ENCODE measurements at places on chromosomes 16 and 17. TPM values are rescaled to one million over a fixed set of nuclear protein-coding genes. Genes with fewer than 3 reads are reported as not detected.

GRCh38 chr17:70202840-70203239 lies 33.5 kb downstream of the KCNJ2 start:
- H3K4me3 ChIP-seq = no peak overlapping the region
- no peak for DNase-seq
- H3K4me1 ChIP-seq = no peaks in the 10 kb centered on the region
- H3K27me3 ChIP-seq = peaks cover 12% of the 10 kb centered on the region
- H3K27ac ChIP-seq = no peak overlapping the region

DNA sequence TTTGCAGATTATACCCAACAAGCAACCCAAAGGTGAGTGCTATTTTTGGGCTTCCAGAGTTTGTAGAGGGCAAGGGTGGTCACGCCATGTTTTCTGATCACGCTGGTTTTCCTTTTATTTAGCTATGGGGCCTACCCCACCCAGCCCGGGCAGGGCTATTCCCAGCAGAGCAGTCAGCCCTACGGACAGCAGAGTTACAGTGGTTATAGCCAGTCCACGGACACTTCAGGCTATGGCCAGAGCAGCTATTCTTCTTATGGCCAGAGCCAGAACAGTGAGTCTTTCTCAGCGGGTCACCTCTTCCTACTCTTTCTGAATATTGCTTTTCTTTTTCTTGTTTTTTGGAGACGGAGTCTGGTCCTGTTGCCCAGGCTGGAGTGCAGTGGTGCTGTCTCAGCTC lies 2.5 kb downstream of the FUS start:
- peaks cover 58% of the 10 kb centered on the region for H3K36me3 ChIP-seq
- H3K27me3 ChIP-seq = no peaks in the 10 kb centered on the region
- H3K27ac ChIP-seq = no peak overlapping the region
- H3K4me3 ChIP-seq = peak overlapping the region; percentile 98

- no peak overlapping the region for H3K4me3 ChIP-seq
- H3K27ac ChIP-seq = no peak overlapping the region
- no peak for DNase-seq
- H3K27me3 ChIP-seq = no peaks in the 10 kb centered on the region
- H3K36me3 ChIP-seq = no peaks in the 10 kb centered on the region
These were observed 23.3 kb upstream of the SUPT4H1 start for GRCh38 chr17:58375256-58375655.

- no peak for DNase-seq
- H3K36me3 ChIP-seq = peaks cover 59% of the 10 kb centered on the region
- no peaks in the 10 kb centered on the region for H3K4me1 ChIP-seq
- H3K27ac ChIP-seq = no peak overlapping the region
- no peaks in the 10 kb centered on the region for H3K27me3 ChIP-seq
- H3K4me3 ChIP-seq = no peak overlapping the region
These were observed 8.7 kb downstream of the PYCARD start for GRCh38 chr16:31193874-31194273.

GRCh38 chr17:27351759-27352158 lies 57.8 kb downstream of the WSB1 start:
- H3K36me3 ChIP-seq = no peaks in the 10 kb centered on the region
- H3K4me3 ChIP-seq = no peak overlapping the region
- no peak for DNase-seq
- no peaks in the 10 kb centered on the region for H3K27me3 ChIP-seq
- H3K4me1 ChIP-seq = peaks cover 17% of the 10 kb centered on the region

DNA sequence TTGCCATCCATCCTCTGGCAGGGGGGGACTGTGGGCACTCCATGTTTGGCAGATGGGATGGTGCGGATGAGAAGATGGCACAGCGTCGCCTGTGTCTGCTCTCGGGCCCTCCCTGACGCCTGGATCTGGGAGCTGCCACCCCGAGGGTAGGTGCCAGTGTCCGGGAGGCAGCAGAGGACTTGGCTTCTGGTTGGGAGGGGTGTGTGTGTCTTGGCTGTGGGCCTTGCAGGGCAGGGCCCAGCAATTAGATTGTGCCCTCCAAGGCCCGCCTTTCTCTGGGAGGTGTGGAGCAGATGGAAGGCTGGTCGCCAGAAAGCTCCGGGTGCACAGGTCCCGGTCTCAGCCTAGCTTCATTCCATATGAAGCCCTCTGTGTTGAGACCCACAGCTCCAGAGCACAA lies 1.4 kb downstream of the RAP1GAP2 start:
- H3K4me1 ChIP-seq = no peaks in the 10 kb centered on the region
- no peak overlapping the region for H3K27ac ChIP-seq
- no peaks in the 10 kb centered on the region for H3K36me3 ChIP-seq
- no peak for DNase-seq

The TMEM204 gene
- not detected for total RNA-seq

DNA sequence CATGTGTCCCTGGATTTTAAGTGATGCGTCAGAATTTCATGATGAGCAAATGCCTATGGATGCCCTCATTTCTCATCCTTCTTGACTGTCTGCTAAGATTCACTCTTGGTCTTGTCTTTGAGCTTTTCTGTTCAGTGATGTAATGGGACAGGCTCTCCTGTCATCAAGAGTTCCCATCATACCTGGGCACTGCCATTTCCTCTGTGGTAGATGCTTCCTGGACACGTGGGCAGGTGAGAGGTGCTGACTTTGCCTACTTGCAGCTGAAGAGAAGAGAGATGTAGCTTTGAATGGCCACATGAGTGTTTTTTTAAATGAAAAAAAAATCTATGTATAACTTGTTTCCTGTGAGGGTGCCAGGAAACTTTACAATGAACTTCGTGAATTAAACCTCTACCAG lies 557.7 kb downstream of the MAF start:
- no peak overlapping the region for H3K4me3 ChIP-seq
- no peaks in the 10 kb centered on the region for H3K27me3 ChIP-seq
- no peaks in the 10 kb centered on the region for H3K4me1 ChIP-seq
- H3K27ac ChIP-seq = no peak overlapping the region
- DNase-seq = no peak
- no peaks in the 10 kb centered on the region for H3K36me3 ChIP-seq

The FBXW10 gene
- total RNA-seq = 0.15 TPM

The NRN1L gene
- not detected for total RNA-seq

- peak overlapping the region; percentile 99 for H3K27ac ChIP-seq
- H3K27me3 ChIP-seq = no peaks in the 10 kb centered on the region
- peak; percentile 96 for DNase-seq
- H3K4me3 ChIP-seq = no peak overlapping the region
- H3K4me1 ChIP-seq = peaks cover 46% of the 10 kb centered on the region
These were observed 38.9 kb upstream of the CMIP start for GRCh38 chr16:81405702-81406113.

DNA sequence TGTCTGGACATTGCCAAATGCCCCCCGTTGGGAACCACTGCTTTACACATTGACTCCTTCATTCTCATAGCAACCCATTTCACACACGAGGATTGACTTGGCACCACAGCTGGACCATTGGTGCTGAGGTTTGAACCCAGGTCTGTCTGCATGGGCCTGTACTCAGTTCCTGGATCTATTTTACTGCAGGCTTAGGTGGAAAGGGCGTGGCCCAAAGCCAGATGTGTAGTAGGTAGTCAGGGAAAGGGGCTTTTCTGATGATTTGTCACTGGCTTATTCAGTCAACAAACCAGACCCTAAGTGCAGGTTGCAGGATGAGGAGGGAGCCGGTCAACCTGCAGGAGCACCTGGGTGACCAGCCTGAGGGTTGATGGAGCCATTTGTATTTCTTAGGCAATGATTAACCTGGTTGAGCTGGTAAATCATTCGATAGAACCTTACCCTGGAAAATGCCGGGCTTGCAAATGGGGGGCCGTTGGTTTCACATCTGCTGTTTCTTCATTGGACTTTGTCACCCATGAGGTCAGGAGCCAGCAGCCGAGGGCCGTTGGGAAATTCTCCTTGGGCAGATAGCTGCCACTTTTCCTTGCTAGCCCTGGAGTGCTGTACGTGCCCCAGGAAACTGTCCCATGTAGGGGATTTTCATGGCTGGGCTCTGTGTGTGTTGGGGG lies 104.4 kb downstream of the CMIP start:
- no peak for DNase-seq
- H3K36me3 ChIP-seq = no peaks in the 10 kb centered on the region
- H3K27ac ChIP-seq = no peak overlapping the region
- no peak overlapping the region for H3K4me3 ChIP-seq

The FOXN1 gene
- total RNA-seq = not detected

- H3K4me3 ChIP-seq = no peak overlapping the region
- H3K4me1 ChIP-seq = peaks cover 18% of the 10 kb centered on the region
- DNase-seq = no peak
- peaks cover 11% of the 10 kb centered on the region for H3K36me3 ChIP-seq
These were observed 275.4 kb downstream of the SEC14L1 start for GRCh38 chr17:77416105-77416713.

The REXO5 gene
- total RNA-seq = 3.4 TPM

- H3K27ac ChIP-seq = no peak overlapping the region
- no peaks in the 10 kb centered on the region for H3K27me3 ChIP-seq
- no peaks in the 10 kb centered on the region for H3K4me1 ChIP-seq
- H3K4me3 ChIP-seq = no peak overlapping the region
- DNase-seq = no peak
These were observed 27.0 kb downstream of the RSL1D1 start for GRCh38 chr16:11824362-11824761.

Measured in PC-3 (cell line).